Activated naive CD8-positive, alpha-beta T cell treated with anti-CD3 and anti-CD28 coated beads, Interleukin-2, amount 10 ng/mL, durations not matched to agents 7 days and 5 days (primary cell): ENCODE measurements at places on chromosomes 2 and 18. TPM values are rescaled to one million over a fixed set of nuclear protein-coding genes. Genes with fewer than 3 reads are reported as not detected.

GRCh38 chr2:124646166-124646815 lies 621.2 kb downstream of the CNTNAP5 start:
- no peaks in the 10 kb centered on the region for H3K4me1 ChIP-seq
- H3K27me3 ChIP-seq, result no peaks in the 10 kb centered on the region
- H3K4me3 ChIP-seq, result no peak overlapping the region
- no peak for DNase-seq
- H3K27ac ChIP-seq, result no peak overlapping the region
- no peaks in the 10 kb centered on the region for H3K36me3 ChIP-seq

DNA sequence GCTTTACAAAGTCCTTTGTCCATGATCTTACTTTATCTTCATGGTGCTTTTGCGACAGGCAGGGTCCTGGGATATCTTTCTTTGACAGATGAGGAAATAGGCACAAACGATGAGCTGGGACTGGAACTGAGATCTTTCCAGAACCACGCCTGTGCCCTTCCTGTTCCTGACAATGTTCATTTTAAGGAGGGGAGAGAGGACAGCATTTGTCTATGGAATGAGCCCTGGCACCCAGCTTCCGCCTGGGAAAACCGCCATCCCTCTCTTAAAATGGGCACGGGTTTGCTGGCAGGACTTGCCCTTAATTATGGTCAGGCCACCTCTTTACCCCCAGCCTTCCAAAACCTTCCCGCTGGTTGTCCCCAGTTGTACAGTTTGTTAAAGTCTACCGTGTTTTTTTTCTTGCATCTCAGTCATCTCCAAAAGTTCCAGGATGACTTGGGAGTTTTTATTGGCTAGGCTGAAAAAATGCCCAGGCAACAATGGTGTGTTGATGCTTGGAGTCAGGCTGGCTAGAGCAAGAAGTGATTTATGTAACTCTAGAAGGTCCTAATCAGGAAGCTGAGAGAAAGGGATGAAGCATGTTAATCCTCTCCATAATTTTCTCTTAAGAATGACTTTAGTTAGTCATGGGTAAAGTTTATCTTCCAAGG lies 264.9 kb upstream of the EPAS1 start:
- H3K27me3 ChIP-seq, result no peaks in the 10 kb centered on the region
- DNase-seq, result no peak
- H3K27ac ChIP-seq, result no peak overlapping the region
- H3K36me3 ChIP-seq, result no peaks in the 10 kb centered on the region
- no peak overlapping the region for H3K4me3 ChIP-seq
- H3K4me1 ChIP-seq, result no peaks in the 10 kb centered on the region

GRCh38 chr2:28979576-28980366 lies 1.3 kb upstream of the TOGARAM2 start:
- H3K4me3 ChIP-seq, result no peak overlapping the region
- H3K27ac ChIP-seq, result no peak overlapping the region
- DNase-seq, result no peak

DNA sequence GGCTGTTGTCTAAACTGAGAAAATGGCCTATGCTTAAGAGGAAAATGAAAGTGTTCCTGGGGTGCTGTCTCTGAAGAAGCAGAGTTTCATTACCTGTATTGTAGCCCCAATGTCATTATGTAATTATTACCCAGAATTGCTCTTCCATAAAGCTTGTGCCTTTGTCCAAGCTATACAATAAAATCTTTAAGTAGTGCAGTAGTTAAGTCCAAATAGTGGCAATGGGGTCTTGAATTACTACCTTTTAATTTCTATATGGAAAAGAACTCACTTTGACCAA lies 13.8 kb upstream of the ALLC start:
- DNase-seq, result no peak
- no peak overlapping the region for H3K27ac ChIP-seq
- H3K4me3 ChIP-seq, result no peak overlapping the region
- peaks cover 2% of the 10 kb centered on the region for H3K4me1 ChIP-seq
- no peaks in the 10 kb centered on the region for H3K36me3 ChIP-seq

DNA sequence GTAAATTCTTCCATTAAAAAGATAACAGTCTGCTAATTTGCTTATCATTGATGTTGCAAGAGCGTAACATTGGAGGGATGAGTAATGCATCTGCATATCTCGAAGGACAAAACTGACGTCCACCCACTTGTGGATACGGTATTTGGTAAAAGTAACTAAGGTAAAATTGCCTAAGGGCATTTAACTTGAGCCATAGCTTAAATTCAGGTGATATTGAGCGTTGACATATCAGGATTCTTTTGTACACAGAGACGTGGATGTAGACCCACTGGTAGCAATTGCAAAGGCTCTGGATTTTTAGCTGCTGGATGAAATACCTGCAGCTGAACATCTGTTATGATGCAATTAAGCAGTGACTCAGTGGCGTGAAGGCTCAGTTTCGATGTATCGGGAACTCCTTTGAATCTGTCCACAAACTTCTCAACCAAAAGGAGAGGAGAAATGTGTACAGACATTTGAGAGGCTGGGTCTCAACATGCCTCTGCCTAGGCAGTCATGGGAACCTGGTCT lies 119.3 kb downstream of the SPTBN1 start:
- no peaks in the 10 kb centered on the region for H3K27me3 ChIP-seq
- peaks cover 92% of the 10 kb centered on the region for H3K4me1 ChIP-seq
- H3K27ac ChIP-seq, result peak overlapping the region; percentile 90
- H3K36me3 ChIP-seq, result peaks cover 23% of the 10 kb centered on the region
- DNase-seq, result no peak

GRCh38 chr2:27271631-27272340 lies 3.4 kb upstream of the DNAJC5G start:
- DNase-seq, result no peak
- peaks cover 18% of the 10 kb centered on the region for H3K27me3 ChIP-seq
- peaks cover 7% of the 10 kb centered on the region for H3K4me1 ChIP-seq
- no peak overlapping the region for H3K4me3 ChIP-seq

GRCh38 chr18:77461062-77461688 lies 211.5 kb downstream of the GALR1 start:
- H3K4me1 ChIP-seq, result no peaks in the 10 kb centered on the region
- no peaks in the 10 kb centered on the region for H3K36me3 ChIP-seq
- H3K27ac ChIP-seq, result no peak overlapping the region
- peaks cover 6% of the 10 kb centered on the region for H3K27me3 ChIP-seq
- no peak for DNase-seq
- no peak overlapping the region for H3K4me3 ChIP-seq

GRCh38 chr18:10010611-10011015 lies 96.8 kb downstream of the VAPA start:
- H3K4me3 ChIP-seq, result no peak overlapping the region
- H3K4me1 ChIP-seq, result no peaks in the 10 kb centered on the region
- peaks cover 3% of the 10 kb centered on the region for H3K27me3 ChIP-seq
- H3K27ac ChIP-seq, result no peak overlapping the region

- H3K27ac ChIP-seq, result no peak overlapping the region
- no peak for DNase-seq
- no peak overlapping the region for H3K4me3 ChIP-seq
Measured at GRCh38 chr18:52903857-52904256, 563.9 kb downstream of the DCC start.

GRCh38 chr2:60852282-60852860 lies 29.0 kb upstream of the REL start:
- H3K27ac ChIP-seq, result no peak overlapping the region
- H3K4me3 ChIP-seq, result no peak overlapping the region
- no peaks in the 10 kb centered on the region for H3K36me3 ChIP-seq
- no peak for DNase-seq
- peaks cover 7% of the 10 kb centered on the region for H3K27me3 ChIP-seq
- peaks cover 3% of the 10 kb centered on the region for H3K4me1 ChIP-seq

DNA sequence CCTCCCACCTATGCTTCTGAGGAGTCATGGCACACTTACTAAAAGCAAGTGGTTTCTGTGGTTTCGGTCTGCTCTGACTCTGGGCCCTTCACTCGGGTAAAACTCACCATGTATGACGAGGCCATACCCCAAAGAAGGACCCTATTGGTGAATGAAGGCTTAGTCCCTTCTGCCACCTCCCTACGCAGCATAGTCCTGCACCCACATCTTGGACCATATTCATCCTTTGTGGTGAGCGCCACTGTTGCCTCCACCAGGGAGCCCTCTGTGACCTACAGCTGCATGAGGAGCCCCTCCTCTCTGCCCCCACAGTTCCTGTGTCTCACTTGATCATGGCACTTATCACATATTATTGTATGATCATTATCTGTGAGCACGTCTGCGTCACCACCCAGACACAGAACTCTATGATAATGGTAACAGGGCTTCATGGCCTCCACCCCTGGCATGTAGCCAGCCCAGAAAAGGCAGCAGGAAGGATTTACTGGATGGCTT lies 113.3 kb downstream of the TFCP2L1 start:
- no peak overlapping the region for H3K4me3 ChIP-seq
- no peaks in the 10 kb centered on the region for H3K36me3 ChIP-seq
- H3K27me3 ChIP-seq, result peaks cover 10% of the 10 kb centered on the region
- H3K4me1 ChIP-seq, result peaks cover 2% of the 10 kb centered on the region
- H3K27ac ChIP-seq, result no peak overlapping the region

DNA sequence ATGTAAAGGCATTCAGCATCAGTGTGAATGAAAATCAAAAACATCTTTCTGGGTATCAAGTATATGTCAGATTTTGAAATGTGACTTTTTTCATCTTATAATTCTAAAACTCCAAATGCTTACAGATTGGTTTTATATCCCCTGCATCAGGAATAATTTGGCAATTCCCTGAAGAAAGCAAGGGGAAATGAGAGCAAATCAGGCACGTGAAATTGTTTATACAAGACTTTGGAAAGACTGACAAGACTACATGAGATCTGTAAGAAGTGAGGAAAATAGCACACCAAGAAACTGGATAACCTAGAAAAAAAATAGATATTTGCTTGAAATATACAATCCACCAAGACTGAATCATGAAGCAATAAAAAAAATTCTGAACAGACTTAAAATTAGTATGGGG lies 13.8 kb downstream of the COL6A3 start:
- H3K27ac ChIP-seq, result no peak overlapping the region
- H3K36me3 ChIP-seq, result no peaks in the 10 kb centered on the region
- no peaks in the 10 kb centered on the region for H3K27me3 ChIP-seq
- no peak overlapping the region for H3K4me3 ChIP-seq
- no peak for DNase-seq

- DNase-seq, result no peak
- peaks cover 11% of the 10 kb centered on the region for H3K27me3 ChIP-seq
- H3K4me3 ChIP-seq, result peak overlapping the region; percentile 41
- H3K4me1 ChIP-seq, result peaks cover 29% of the 10 kb centered on the region
Measured at GRCh38 chr2:207474863-207475485, 54.8 kb upstream of the CREB1 start.

- no peak for DNase-seq
- H3K36me3 ChIP-seq, result peaks cover 2% of the 10 kb centered on the region
- H3K4me3 ChIP-seq, result no peak overlapping the region
- no peak overlapping the region for H3K27ac ChIP-seq
Measured at GRCh38 chr2:25368660-25369059, 26.9 kb upstream of the DNMT3A start.

- peaks cover 37% of the 10 kb centered on the region for H3K4me1 ChIP-seq
- DNase-seq, result no peak
- H3K36me3 ChIP-seq, result no peaks in the 10 kb centered on the region
- no peak overlapping the region for H3K27ac ChIP-seq
- no peaks in the 10 kb centered on the region for H3K27me3 ChIP-seq
Measured at GRCh38 chr18:67265464-67266245, 250.9 kb downstream of the DSEL start.

DNA sequence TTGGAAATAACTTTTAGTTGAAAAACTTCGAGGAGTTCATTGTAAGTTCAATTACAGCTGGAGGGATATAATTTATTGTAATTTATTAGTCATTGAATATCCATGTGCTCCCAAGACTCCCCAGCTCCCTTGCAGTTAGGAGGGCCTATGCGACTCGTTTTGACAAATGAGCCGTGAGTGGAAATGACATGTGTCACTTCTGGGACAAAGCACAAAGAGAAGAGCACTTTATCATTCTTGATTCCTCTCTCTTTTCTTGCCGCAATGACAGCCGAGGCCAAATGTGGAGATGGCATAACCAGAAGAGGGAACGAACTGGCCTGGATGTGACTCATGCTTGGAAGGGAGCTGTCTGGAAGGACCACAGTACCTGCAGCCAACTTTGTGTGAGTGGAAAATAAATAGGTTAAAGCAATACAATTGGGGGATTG lies 44.2 kb upstream of the ITSN2 start:
- DNase-seq, result no peak
- H3K27ac ChIP-seq, result no peak overlapping the region
- no peak overlapping the region for H3K4me3 ChIP-seq
- H3K4me1 ChIP-seq, result peaks cover 9% of the 10 kb centered on the region
- H3K27me3 ChIP-seq, result peaks cover 11% of the 10 kb centered on the region
- H3K36me3 ChIP-seq, result no peaks in the 10 kb centered on the region

Gene PLB1
- 0.30 TPM for total RNA-seq

Gene SMAD2
- 127 TPM for total RNA-seq

Gene OTOF
- 58.0 TPM for total RNA-seq

Gene TSHZ1
- 25.2 TPM for total RNA-seq

Gene PPP4R1
- 40.2 TPM for total RNA-seq

Gene AQP4
- not detected for total RNA-seq

Gene SLC66A2
- total RNA-seq, result 29.2 TPM

Gene LOXHD1
- 0.26 TPM for total RNA-seq

Gene ASXL3
- total RNA-seq, result not detected

Gene DUSP19
- 1.7 TPM for total RNA-seq
